ENCODE measurements at places on chromosomes 4 and X.

- DNase-seq: no peak
Observed at GRCh38 chrX:20753076-20753475, 486.4 kb upstream of the RPS6KA3 start.

DNA sequence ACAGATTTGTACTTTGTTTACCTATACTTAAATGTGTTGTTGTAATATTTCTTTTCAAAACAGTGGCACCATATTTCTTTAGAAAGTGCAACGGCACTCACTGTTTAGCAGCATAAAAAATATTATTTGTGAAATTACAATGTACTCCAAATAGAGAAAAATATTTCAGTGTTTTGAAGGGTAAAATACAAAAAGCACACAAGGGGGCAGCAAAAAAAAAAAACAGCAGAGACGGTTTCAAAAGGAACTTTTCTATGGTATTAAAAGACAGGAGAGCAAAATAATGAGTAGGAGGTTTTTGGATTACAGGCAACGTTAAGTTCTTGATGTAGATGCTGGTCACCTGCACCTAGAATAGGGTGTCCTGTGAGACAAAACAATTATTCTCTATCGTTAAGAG lies 2.0 kb downstream of the NUDT11 start:
- DNase-seq: no peak

- DNase-seq: no peak
Observed at GRCh38 chrX:151988706-151989299, 14.3 kb upstream of the GABRE start.

- no peak for DNase-seq
Observed at GRCh38 chr4:159292137-159292896, 189.4 kb downstream of the RAPGEF2 start.

DNA sequence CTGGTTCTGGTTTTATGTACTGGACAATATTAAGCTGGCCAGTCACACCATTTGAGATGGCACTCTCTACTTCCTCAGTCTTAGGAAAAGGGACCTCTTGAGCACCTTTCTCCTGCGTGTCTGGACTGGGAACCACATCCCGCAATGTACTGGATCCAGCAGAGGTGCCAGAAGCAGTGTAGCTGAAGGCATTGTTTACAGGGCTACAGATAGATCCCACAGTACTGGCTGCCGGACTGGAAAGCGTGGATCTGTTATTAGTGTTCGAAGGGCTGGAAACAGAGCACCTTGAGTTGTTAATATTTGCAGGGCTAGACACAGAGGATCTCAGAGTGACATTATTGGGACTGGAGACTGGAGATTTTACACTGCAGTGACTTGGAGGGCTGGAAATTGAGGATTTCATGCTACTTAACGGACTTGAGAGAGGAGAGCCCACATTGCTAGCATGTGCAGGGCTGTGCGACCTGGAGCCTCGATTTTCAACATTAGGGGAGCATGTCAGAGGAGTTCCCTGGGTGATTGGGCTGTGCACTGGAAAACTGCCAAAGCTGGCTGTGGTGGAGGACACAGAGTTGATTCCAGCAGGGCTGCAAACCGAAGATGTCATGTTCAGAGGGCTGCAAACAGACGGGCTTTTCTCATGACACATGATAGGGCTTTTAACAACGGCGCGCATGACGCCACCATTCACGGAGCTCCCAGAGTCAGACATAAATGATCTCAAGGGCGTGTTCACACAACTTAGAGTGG lies 6.4 kb downstream of the NR3C2 start:
- DNase-seq: no peak

DNA sequence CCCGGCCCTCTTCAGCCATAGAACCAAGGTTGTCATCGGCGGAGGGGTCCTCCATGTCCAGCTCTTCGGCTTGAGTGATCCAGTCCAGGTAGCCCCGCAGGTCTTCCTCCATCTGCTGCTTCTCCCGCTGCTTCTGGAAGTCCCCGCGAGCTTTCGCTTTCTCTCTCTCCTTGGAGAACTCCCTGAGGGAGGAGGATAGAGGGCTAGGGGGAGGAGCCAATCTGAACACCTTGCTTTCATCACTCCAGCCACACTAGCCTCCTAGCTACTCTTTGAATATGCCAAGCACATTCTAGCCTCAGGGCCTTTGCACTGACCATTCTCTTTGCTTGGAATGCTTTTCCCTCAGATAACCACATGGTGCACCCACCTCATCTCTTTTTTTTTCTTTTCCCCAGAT lies 6.2 kb downstream of the CACNA1F start:
- DNase-seq: no peak

- peak; percentile 21 for DNase-seq
Observed at GRCh38 chr4:139530833-139531427, 25.1 kb downstream of the SETD7 start.

DNA sequence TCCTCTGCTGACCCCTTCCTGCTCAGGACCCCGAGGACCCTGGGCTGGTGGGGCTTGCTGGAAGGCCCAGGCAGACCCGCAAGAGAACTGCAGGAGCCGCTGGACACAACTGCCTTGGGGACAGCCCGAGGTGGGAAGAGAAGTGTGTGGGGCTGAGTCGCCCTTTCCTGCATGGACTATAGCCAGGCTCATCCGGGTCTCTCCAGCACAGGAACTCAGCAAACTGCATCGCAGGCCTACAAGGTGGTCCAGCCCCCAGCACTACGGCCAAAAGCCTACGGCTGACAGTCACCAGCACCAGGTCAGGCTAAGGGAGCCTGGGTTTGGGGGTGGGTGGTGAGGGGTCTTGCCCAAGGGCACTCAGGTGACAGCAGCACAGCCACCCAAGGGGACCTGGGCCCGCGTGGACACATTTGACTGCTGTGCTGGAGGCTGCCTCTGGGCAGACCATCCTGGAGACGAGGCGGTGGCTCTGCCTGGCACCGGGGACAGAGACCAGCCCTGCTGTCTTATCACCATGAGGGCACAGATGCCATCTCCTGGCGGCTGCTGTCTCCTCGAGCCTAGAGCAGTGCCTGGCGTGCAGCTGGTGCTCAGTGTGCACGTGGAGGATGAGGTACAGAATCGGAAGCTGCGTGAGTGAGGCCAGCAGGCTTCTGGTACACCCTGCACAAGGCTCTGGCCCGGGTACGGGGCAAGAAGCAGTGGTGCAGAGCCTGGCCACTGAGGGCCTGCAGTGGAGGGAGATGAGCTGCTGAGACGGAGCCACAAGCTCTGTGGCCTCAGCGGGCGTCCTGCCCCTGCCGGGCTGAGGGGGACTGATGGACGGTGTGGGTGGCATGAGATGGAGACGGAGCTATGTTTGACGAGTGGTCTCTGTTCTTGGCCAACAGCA lies 15.1 kb downstream of the LRPAP1 start:
- no peak for DNase-seq

GRCh38 chrX:104309169-104309568 lies 54.4 kb upstream of the ESX1 start:
- DNase-seq: no peak

DNA sequence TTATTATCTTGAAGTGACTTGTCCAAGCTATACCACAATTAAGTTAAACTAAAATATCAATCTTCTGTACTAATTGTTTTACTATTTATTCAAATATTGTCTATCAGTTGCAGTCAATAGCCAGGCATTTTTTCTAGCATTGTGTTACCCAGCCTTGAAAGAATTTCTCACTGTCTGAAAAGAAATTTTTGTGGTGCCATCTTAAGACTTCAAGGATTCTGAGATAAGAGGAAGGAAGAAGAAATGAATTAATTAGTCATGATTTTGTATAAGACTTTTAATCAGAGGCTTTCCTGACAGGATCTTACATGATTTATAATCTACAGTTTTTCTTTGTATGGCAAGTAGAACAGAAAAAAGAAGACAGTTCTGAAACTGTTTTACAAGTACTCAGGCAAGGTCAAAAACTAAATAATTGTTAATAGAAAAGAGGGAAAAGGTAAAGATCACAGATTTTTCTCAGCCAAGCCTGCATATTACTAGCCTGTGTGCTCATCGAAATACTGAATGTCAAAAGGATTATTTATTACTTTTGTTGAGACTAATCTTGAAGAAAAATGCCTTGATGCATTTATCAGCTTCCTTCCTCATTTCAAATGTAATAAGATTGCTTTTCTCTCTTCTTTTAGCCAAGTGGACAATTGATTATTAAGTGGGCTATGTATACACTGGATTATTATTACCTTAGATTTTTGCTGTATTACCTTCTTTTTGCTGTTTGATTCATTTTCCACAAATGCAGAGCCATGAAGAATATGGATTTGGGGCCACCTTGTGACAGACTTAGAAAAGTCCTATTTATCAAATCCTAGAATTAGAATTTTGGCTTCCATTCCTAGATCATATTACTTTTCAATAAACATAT lies 53.8 kb downstream of the CXCL1 start:
- no peak for DNase-seq

DNA sequence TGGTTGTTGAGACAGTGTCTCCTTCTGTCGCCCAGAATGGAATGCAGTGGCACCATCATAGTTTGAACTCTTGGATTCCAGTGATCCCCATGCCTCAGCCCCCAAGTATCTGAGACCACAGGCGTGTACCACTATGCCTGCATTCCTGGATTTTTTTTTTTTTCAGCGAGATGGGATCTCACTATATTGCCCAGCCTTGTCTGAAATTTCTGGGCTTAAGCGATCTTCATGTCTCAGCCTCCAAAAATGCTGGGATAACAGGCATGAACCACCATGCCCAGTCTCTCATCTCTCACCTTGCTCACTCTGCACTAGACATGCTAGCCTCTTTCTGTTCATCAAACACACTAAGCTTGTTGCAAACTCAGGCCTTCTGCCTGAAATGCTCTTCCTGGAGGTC lies 104.1 kb downstream of the UBE2K start:
- no peak for DNase-seq

GRCh38 chrX:15416133-15416993 lies 32.1 kb upstream of the VEGFD start:
- no peak for DNase-seq

GRCh38 chr4:93911671-93912070 lies 83.1 kb downstream of the ATOH1 start:
- no peak for DNase-seq

- DNase-seq: no peak
Observed at GRCh38 chr4:111697176-111697942, 447.9 kb upstream of the FAM241A start.
